NCI-H526 (cell line): ENCODE measurements at places on chromosomes 5 and 9.

GRCh38 chr5:65760504-65761275 is 38.7 kb downstream of the NLN start:
- DNase-seq: no peak

- peak; percentile 82 for DNase-seq
Measured at GRCh38 chr5:177086654-177087397, at the start of gene FGFR4. Gene FGFR4 (plus strand): TSS chr5:177086915. CDS start chr5:177089603, 2,688 bp downstream.

GRCh38 chr5:144060598-144060997 is 109.9 kb downstream of the YIPF5 start:
- no peak for DNase-seq

GRCh38 chr5:156826150-156826549 is 23.9 kb upstream of the PPP1R2B start:
- DNase-seq: no peak

- DNase-seq: no peak
Measured at GRCh38 chr9:113781896-113782295, 94.2 kb upstream of the ZNF618 start.

- no peak for DNase-seq
Measured at GRCh38 chr9:124768750-124769548, 2.2 kb downstream of the NR6A1 start.
